ENCODE measurements at places on chromosomes 7 and 10.

GRCh38 chr10:61642676-61643075 lies 20.1 kb upstream of the CABCOCO1 start:
- DNase-seq = no peak

- no peak for DNase-seq
Measured at GRCh38 chr10:74750848-74751274, 75.5 kb upstream of the KAT6B start.

GRCh38 chr7:55020466-55020871 lies 1.7 kb downstream of the EGFR start:
- DNase-seq = no peak

DNA sequence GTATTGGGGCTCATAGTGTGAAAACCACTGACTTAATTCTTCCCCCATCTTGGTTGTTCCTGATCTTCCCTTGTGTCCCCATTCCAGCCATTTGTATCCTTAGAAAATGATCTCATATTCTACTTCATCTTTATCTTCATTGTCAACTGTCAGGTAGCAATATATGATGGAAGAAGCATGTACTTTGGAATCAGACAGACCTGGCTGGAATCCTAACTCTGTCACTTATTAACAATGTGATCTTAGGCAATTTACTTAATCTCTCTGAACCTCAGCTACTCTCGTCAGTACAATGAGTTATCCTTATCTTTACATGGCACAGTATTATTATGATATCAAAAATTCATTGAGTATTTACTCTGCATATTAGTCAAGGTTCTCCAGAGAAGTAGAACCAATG lies 10.1 kb downstream of the CFTR start:
- DNase-seq = no peak

- no peak for DNase-seq
Measured at GRCh38 chr10:2992401-2993198, 74.7 kb upstream of the PFKP start.

DNA sequence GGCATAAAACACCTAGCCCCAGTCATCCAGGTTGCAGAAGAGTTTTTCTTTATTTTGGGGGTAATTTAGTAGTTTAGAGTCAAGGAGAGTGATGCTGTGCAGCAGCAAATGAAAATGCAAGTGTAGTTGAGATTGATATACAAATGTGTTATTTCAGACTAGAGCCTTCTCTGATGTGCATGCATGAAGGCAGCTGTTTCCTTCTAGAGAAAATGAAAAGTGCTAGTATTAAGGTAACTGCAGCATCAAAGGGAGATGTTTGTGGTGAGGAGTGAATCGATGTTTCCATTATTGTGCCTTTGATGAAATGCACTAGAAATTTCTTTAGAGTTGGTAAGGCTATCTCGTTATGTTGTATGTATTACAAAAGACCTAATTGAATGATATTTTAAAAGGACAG lies 339.3 kb downstream of the SORCS3 start:
- no peak for DNase-seq
